Right ventricle myocardium superior (tissue), 1 donor: ENCODE measurements at places on chromosomes 12 and 14. TPM values are rescaled to one million over a fixed set of nuclear protein-coding genes. Genes with fewer than 3 reads are reported as not detected.

The CEP128 gene
- total RNA-seq = 3.9 TPM

DNA sequence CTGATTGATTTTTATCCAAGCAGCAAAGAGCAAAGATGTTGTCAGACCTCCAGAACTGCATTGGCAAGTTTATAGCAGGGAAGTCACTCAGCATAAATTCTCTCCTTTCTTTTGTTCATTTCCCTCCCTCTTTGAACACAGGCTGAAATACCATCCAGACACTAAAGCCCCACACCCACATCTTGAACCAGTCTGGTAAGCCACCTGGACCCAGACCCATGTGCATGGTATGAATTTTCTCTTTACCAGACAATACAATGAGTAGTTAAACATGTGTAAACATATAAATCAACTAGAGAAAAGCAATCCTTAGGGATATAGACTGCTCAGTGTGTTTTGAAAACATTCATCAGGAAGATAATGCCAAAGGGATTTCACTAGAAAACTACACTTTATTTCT lies 488.3 kb upstream of the FLRT2 start:
- DNase-seq = no peak

The ZDHHC22 gene
- not detected for total RNA-seq

The KCNA5 gene
- total RNA-seq = 3.1 TPM

DNA sequence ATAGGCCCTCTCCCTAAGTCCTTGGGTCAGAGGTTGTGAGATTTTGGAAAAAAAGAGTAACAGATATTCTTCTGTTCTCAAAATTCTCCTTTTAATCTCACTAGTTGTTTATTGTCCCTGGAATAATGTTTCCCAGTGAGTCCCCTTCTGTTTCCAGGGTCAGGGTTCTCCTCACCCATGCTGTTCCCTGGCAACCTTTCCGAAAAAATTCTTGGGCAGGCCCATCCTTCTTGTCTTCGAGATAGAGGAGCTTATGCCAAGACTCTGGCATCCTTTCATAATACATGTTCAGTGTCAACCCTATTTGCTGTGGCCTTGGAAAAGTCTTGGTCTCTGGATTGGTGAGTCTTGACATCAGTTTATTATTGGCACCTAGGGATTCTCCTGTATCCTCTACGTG lies 212.4 kb upstream of the FAR2 start:
- no peak for DNase-seq

DNA sequence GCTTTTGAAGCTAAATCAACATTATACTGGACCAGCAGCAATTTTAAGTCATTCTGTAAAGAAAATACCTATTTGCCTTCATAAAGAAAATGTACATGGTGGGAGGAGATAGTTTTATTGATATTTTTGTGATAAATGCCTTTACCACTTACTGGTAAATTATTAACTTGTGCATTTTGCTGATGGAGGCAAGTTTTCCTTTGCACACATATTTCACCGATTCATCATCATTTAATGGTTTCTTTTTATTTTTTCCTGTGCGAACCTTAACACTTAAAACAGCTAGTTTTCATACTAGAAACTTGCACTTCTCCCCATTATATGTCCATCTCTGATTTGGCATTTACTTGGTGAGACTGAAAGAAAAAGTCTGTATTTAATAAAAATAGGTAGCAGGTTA lies 239.3 kb downstream of the TRHDE start:
- DNase-seq = no peak
